ENCODE measurements at places on chromosomes 4 and X. TPM values are rescaled to one million over a fixed set of nuclear protein-coding genes. Genes with fewer than 3 reads are reported as not detected.

DNA sequence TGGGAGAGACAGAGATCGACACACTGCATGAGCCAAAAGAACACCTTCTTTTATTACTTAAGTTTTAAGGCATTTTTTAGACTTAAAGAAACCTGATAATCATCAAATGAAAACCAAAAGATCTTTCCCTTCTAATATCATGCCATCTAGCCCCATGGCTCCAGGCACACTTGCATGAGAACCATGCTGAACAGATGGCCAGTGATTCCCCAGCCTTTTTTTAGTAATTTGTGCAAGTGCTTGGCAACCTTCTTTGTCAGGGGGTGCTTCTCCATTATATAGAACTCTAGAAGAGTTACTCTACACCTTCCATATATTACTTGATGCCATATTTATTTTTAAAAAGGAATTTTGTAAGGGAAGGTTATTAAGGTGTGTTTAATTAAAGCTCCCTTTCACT lies 182.2 kb upstream of the TEX13C start:
- DNase-seq, result no peak

- no peak for DNase-seq
Observed at GRCh38 chrX:132855780-132856341, 102.6 kb downstream of the HS6ST2 start.

DNA sequence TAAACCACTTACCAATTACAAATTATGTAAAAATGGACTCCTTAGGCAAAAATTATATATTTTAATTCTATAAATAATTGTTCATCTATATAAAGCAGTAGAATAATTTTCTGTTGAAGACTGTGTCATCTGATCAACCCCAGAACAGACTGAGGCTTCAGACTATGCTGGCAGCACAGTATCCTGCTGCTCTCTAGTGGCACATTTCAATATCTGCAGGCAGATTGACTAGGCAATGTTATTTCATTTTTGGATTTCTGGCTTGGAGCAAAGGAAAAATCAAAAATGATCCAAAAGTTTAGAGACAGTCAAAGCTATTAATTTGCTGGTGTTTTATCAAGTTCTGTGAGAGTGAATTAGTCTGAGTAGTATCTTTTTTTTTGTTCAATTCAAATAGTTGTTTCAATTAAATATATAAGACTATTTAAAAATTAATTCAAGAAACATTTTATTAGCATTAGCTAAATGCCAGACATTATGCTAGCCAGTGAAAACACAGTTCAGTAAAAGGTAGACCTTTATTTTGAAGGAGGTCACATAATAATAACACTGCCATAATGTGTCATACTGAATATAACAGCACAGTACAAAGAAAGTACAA lies 21.3 kb upstream of the SULT1E1 start:
- no peak for DNase-seq

GRCh38 chr4:3530663-3531254 lies 1.5 kb downstream of the LRPAP1 start:
- DNase-seq, result no peak

- peak; percentile 58 for DNase-seq
Observed at GRCh38 chrX:154325541-154325940, 29.9 kb downstream of the TKTL1 start.

DNA sequence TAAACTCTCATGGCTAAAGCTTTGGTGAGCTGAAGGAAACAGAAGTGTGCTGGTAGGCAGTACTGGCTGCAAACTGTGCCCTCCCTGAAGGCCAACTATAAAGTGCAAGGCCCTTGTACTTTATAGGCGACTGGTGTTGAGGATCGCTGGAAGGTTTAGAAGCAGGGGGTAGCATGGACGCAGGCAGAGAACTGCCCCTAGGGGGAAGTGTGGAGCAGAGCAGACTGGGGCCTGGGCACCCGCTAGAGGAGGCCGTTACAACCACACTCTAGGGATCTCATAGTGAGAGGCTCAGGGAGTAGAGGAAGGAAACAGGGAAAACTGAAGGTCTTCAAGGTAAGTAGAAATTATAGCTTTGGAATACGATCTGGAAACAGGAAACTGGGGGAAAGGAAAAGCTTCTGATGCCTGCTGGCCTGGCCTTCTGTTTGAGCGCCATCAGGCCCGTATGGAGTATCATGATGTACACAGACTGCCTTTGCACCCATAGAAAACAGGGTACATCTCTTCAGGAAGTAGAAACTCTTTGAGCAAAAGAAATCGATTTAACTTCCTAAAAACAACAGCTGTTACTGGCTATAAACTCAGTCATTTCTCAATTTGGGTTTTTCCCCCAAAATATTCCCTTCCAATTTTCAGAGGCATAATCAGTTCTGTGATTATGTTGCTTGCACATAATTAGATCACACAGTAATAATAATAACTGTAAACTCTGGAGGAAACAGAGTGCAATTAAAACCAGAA lies 23.9 kb upstream of the TMSB4X start:
- DNase-seq, result no peak

DNA sequence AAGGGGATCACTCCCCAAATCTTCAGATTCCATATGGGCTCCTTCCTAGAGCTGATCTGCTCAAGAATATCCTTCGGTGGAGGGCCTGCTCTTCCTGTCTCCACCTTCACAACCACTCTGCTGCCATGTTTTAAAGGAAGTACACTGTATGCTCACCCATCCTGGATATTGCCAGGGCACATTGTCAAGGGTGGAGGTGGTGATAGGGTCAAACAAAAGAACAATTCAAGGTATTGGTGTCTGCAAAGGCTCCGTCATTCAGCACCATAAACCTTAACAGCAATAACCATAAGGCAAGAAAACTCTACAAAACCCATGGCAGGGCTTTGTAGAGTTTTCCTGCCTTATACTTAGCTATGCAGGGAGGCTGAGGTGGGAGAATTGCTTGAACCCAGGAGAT lies 18.9 kb downstream of the NAAA start:
- DNase-seq, result no peak

DNA sequence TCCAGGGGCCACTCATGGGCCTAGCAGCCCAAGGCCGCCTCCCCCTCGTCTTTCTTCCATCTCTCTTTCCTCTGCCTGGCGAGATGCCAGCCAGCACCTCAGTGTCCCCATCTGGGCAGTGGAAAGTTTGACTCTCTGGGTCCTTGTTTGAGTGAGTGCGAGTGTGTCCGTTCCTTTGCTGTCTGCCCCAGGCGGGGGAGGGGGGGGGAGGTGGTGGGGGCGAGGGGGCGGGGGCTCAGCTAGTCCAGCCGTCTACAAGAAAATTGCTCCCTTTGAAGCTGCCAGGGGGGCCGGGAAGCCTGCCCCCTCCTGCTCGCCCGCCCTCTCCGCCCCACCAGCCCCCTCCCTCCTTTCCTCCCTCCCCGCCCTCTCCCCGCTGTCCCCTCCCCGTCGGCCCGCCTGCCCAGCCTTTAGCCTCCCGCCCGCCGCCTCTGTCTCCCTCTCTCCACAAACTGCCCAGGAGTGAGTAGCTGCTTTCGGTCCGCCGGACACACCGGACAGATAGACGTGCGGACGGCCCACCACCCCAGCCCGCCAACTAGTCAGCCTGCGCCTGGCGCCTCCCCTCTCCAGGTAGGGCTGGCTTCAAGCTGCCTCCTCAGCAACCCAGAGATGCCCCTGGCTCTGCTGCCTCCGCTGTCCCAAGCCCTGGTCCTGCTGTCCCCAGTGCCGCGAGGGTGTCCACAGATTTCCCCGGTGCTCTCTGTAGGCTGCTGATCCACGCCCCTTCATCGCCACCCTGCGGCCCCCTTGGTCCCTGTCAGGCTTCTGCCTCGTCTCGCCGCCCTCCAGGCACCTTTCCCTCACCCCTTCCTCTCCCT lies at the start of gene BGN:
Gene BGN, plus strand, starts transcription at position 440 of the 821 bp plus-strand sequence. CDS start 9,652 bp downstream, outside the sequence.
- DNase-seq, result no peak

DNA sequence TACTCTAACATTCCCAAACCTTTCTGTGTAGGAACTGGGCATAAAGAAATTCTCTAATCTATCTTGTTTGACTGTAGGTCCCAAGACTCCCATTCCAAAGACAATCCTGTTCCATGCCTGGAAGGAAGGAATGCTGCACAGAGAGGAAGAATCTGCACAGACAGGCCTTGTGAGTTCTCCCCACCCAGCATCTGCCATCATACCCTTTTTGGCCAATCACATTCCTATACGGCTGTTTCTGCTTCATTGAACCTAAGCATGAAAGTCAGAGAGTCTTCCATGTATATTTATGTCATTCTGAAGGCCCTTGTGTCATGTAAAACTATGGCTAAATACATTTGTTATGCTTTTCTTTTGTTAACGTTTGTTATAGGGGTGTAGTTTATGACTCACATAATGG lies 667.7 kb upstream of the IGFBP7 start:
- DNase-seq, result no peak

GRCh38 chr4:185837415-185838103 lies 25.6 kb upstream of the SORBS2 start:
- DNase-seq, result no peak

DNA sequence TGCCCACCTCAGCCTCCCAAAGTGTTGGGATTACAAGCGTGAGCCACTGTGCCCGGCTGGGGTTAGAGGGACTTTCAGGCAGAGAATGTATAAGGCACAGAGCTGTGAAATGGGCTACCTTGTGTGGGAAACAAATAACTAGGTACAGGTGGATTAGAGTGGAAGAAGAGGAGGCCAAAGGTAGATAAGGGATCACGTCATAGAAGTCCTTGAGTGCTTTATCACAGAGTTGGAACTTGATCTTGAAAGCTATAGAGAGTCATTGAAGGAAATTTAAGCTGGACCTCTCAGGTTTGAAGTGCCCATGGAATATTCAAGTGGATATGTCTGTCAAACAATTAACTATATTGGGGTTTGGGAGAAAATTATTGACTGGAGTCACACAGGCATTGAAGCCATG lies 8.4 kb downstream of the N4BP2 start:
- no peak for DNase-seq

GRCh38 chr4:182862141-182862875 lies 54.9 kb downstream of the DCTD start:
- DNase-seq, result no peak

DNA sequence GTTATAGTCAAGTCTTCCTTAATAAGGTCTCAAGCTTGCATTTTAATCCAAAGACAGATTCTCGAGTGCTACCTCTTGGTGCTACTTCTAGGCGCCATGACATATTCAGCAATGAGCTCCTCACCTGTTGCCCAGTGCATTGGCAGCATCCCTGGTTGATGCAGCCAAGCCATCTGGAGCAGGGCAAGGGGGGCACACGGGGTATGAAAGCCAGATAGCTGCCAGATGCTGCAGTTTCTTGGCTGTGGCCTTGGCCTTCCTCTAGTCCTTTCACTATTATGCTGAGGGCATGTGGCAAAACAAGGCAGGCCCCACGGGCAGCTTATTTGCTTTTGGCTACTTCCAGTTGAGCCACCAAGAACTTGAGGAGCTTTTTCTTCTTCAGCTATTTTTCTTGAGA lies 168.6 kb upstream of the PGRMC2 start:
- no peak for DNase-seq

GRCh38 chr4:168859888-168860694 lies 150.0 kb downstream of the CBR4 start:
- no peak for DNase-seq

DNA sequence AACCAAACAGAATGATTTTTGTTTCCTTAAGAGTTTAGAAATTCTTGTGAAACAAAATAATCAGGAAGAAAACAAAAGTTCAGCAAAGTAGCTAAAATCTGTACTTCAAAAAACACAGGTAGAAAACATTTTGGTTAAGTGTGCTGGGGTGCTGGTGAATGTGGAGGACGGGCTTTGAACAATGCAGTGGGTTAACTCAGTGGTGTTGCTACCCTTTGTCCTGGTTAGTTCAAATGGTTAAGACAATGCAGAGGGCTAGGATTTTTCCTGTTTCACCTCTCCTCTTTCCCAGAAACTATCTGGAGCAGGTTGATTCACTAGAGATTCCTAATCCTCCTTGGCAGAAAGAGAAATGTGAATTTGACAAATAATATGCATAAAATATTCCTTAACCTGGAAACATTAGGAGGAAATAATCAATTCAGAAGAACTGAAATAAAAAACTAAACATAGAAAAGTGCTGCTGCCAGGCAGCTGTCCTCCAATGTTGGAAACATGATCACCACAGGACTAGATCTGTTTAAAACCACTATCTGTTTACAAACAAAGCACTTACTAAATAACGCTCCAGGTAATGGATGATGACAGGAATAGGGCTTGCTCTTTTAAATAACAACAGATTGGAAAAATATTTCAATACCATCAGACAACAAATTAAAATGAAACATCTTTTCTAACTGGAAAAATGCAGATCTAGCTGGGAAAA lies 148.9 kb downstream of the MAML3 start:
- peak; percentile 16 for DNase-seq

- peak; percentile 3 for DNase-seq
Observed at GRCh38 chr4:97404876-97405523, 738.3 kb downstream of the STPG2 start.

- DNase-seq, result no peak
Observed at GRCh38 chr4:81021142-81021944, 9.2 kb upstream of the BMP3 start.

DNA sequence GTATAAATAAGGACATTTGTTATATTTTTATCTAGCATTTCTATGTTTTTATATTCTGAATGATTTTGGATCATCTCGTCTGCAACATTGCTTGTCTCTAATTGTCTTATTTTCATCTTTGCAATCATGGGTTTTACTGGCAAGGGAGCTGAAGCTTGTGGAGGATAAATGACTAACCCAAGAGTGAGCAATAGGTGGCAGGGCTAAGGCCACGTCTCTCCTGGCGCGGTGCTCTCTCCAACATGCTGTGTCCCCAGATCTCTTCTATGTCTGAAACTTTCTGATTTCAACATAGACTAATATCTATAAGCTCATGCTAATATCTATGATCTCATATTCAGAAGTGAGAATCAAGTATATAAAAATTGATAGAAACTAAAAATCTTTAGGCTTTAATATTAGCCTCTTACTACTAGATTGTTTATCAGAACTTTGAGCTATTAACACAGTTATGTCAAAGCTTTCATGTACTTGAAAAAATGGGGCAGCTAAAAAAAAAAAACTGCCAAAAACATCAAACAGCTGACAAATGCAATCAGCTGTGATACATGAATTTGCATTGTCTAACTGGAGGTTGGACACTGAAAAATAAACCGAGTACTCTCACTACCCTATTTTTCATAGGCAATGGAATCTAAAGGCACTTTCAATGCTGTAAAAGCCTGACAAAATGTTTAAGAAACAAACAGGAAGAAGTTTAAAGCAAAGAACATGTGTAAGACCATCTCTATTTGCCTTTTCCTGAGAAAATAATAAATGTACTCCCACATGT lies 169.2 kb downstream of the TMA16 start:
- no peak for DNase-seq

DNA sequence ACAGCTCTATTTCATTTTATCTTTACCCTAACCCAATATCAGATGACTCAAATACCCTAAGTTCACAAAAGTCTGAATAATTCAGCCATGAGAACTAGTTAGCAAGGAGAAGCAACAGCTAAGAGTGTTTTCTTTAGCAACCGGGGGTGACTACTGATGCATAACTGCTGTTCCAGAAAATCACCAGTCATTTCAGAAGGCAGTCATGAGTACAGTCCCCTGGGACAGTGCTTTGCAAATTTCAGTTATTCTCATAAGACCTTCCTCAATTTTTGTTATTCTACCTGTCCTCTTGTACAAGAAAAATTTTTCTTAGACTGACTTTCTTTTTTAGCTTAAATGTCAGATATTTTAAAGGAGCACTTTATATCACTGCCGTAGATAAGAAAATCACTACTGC lies 16.4 kb downstream of the BANK1 start:
- peak; percentile 36 for DNase-seq

PLP2 gene
- polyA plus RNA-seq, result 34.0 TPM

ARR3 gene
- polyA plus RNA-seq, result 1.4 TPM

MAGEC3 gene
- 0.99 TPM for polyA plus RNA-seq

FAAH2 gene
- polyA plus RNA-seq, result 15.4 TPM

RAB33B gene
- 11.0 TPM for polyA plus RNA-seq

XAGE1A gene
- polyA plus RNA-seq, result not detected

NAA11 gene
- not detected for polyA plus RNA-seq

PDZD4 gene
- 11.7 TPM for polyA plus RNA-seq

TMPRSS11F gene
- polyA plus RNA-seq, result not detected

MAP3K15 gene
- 5.1 TPM for polyA plus RNA-seq

TRPC5OS gene
- 0.16 TPM for polyA plus RNA-seq

F8A3 gene
- 7.6 TPM for polyA plus RNA-seq
